ENCODE measurements at places on chromosomes 13 and 19. TPM values are rescaled to one million over a fixed set of nuclear protein-coding genes. Genes with fewer than 3 reads are reported as not detected.

ZNF649 gene
- 4.7 TPM for total RNA-seq

SIAH3 gene
- not detected for total RNA-seq

ODAD3 gene
- total RNA-seq: 0.26 TPM

LRG1 gene
- total RNA-seq: not detected

LHB gene
- total RNA-seq: not detected

IGFLR1 gene
- total RNA-seq: 0.73 TPM

LENG1 gene
- 3.5 TPM for total RNA-seq
